NCI-H1092 treated with DMSO at 0.1 percent for 48 hours (cell line): ENCODE measurements at places on chromosomes 3 and 15.
A peak's percentile ranks its signal among the peaks of the same experiment; 100 is the strongest.

DNA sequence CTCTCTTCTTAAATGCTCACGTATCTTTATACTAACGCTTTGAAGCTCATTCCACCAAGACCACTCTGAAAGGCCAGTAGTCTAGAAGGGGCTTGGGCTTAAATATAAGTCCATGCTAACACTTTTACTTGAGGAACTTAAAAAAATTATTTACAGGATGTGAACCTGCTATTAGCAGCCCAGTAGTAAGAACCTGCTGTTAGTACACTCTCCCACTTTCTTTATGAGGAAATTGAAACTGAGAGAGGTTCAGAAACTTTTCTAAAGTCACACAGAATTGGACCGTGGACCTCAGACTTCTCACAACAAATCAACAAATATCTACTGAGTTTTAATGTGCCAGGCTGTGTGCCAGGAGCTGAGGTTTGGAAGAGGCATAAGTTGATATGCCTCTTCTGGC is 53.4 kb downstream of the SYNPR start:
- DNase-seq: no peak

GRCh38 chr15:63501256-63502089 is 2.9 kb upstream of the USP3 start:
- DNase-seq: peak; percentile 76

GRCh38 chr3:138389144-138389601 is 40.8 kb downstream of the MRAS start:
- no peak for DNase-seq

DNA sequence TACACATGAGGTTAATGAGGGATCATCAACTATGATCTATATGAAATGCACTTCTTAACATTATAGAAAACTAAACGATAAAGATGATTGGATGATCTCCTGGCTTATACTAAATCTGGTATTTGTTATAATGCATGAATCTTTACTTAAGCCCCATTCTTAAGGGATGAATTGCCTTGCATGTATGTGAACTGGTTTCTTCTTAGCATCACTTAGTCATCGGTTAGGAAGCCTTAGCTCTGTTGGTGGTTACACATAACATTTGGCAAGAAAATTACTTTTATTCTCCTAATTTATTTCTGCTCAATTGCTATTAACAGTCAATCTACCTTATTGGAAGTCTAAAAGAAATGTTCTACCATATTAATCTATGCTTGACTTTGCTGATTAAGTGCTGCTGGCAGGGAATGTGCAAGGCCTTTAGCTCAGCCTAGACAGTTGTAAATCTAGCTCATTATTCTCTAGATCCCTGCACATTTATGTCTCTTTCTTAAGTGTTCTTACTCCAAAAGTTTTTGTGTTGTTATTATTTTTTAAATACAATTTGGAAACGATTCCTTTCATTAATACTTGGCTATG is 356.0 kb downstream of the ZPLD1 start:
- no peak for DNase-seq

- DNase-seq: no peak
These were observed 7.3 kb downstream of the ST3GAL6 start for GRCh38 chr3:98770261-98771039.

GRCh38 chr15:58701376-58701775 is 48.1 kb downstream of the ADAM10 start:
- no peak for DNase-seq

- no peak for DNase-seq
These were observed 161.0 kb downstream of the ARRDC4 start for GRCh38 chr15:98121536-98121935.

DNA sequence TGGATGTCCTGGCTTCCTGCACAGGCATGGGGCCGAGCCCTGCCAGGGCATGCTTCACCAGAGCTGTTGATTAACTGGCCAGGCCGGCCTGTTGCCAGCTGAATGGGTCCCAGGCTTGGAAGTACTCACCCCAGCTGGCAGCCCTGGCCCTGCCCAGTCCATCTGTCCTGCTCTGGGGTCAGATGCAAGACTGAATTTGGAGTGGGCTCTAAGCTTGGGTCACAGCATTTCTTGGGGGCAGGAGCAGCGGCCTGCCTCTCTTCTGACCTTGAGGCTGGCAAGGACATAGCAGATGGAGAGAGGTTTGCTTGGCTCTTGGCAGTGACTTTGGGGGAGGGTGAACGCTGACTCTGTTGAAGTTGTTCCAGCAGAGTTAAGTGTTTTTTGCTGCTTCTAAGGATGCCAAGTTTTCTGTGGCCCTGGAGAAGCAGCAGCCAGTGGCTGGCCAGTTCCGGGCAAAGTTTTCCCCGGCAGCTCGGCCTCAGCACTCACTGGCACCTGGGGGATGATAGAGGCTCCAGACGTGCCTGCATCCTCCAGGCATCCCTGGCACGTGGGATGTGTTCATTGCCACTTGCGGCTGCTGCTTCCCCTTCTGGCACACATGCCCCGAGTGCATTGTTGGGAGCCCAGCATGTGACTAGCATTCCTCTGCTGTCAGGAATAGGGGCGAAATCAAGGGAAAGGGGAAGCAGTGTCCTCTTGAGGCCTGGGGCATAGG is 22.9 kb downstream of the PDIA5 start:
- no peak for DNase-seq

GRCh38 chr3:44948239-44948638 is 27.7 kb downstream of the ZDHHC3 start:
- DNase-seq: no peak

DNA sequence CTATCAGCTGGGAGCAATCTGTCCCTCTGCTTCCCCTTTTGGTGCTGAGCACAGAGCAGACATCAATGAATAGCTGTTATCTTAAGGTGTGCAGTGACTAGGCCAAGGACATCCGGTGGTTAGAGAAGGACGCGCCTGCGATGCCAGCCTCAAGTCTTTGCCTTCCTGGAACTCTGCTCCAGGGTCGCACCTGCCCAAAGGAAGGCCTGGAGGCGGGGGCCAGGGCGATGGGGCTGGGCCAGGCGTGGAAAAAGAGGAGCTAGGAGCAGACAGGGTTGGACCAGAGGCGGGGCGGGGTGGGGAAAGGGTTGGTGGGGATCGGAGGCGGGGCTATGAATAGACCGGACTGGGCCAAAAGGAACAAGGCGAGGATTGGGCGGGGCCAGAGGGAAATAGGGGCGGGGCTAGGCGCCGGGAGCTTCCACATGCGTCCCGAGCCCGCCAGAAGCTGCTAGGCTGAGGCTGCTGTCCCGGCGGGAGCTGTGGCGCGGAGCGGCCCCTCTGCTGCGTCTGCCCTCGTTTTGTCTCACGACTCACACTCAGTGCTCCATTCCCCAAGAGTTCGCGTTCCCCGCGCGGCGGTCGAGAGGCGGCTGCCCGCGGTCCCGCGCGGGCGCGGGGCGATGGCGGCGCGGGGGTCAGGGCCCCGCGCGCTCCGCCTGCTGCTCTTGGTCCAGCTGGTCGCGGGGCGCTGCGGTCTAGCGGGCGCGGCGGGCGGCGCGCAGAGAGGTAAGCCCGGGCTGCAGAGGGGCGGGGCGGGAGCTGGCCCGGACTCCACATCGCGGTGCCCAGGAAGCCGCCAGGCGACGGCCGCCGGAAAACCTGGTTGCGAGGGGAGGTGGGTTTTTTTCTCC is at the start of gene CHRNA5:
CHRNA5 (plus strand) TSS at position 424 of the 854 bp plus-strand sequence; CDS start at position 624, 200 bp downstream.
- DNase-seq: peak; percentile 22

- no peak for DNase-seq
These were observed 4.2 kb upstream of the TMEM41A start for GRCh38 chr3:185502987-185503386.

GRCh38 chr15:57538821-57539220 is 52.9 kb upstream of the MYZAP start:
- no peak for DNase-seq

DNA sequence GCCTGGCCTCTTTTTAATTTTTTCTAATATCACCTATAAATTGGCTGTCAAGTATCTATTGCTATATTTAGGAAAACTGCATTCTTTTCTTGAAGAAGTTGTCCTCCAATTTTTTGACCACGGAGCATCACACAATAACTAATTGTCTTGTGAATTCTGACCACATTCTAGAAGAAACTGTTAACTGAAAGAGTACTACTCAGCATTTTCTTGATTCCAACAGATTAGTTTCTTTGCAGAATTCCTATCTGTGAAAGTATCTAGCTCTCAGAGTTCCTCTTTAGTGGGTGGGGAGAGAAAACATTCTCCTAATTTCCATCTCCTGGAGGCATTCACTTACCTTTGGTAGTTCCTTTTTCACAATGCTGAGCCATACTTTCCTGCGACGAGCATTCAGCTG is 31.1 kb downstream of the INO80 start:
- DNase-seq: no peak

- no peak for DNase-seq
These were observed 98.7 kb downstream of the VPS8 start for GRCh38 chr3:184910664-184911063.

DNA sequence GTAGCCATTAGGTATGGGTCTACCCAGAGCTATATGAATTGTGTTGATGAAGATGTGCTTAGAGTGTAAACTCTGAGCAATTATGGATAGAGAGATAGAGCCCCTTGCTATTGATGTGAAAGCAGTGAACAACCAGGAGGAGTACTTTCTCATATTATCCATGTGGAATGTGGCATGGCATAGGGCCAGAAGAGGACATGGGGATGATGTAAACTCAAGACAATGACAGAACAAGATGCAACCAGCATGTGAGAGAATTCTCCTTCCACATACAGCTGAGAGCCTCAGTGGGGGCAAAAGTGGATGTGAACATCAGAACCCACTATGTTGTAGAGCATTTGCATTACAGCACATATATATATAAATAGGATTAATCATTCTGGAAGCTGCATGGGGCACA is 36.4 kb upstream of the BNC1 start:
- no peak for DNase-seq

- DNase-seq: no peak
These were observed 23.1 kb upstream of the GABPB1 start for GRCh38 chr15:50377867-50378751.

- peak; percentile 3 for DNase-seq
These were observed 36.2 kb downstream of the BBS4 start for GRCh38 chr15:72722071-72722696.

DNA sequence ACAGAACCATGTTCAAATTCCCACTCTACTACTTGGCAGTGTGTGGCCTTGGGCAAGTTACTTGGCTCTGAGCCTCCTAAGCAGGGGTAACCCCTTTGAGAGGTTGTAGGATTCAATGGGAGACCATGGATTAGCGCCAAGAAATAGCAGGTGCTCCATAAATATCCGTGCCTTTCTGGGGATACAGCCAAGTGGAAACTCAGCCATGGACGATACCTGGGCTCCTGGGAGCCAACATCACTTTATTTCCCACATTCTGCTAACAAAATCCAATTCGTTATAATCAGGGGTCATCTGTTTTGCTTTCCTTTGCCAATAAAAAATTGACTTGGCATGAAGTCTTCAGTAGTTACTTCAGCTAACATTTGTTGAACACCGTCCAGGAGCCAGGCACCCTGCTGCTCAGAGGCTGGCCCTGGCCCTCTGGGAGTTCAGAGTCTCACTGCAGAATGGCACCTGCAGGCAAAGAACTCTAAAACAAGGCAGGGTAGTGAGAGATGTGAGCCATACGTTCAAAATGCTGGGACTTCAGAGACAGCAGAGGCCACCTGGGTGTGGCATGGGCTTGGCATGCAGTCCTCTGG is 42.3 kb downstream of the ZDHHC19 start:
- peak; percentile 100 for DNase-seq

DNA sequence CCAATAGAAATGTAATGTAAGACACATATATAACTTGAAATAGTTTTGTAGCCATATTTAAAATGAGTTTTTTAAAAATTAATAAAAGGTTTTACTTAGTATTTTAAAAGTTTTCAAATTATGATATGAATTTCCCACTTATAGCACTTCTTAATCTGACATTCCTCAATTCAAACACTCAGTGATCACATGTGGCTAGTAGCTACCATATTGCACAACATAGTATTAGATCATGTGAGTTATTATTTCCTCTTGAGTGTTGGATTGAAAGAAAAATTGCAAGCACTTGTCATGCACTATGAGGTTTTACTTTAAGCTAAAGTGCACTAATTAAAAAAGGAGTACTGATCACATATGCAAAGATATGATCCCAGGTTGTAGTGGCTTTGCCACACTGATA is 453.4 kb upstream of the ROBO2 start:
- no peak for DNase-seq

DNA sequence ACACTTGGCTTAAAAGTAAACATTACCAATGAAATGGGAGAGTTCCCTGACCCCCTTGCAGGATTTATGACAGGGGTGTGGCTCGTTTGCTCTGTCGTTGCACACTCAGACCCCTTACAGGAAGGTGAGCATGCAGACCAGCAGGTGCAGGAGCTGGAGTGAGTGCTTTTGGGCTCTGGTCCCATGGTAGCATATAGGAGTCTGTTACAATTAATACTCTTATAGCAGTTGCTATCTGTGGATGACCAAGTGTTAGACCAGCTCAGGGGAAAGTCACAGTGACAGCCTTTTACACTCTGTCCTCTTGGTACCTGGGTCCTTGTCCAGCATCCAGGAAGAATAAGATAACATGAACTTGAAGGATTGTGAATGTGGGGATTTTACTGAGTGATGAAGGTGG is 1177.5 kb downstream of the NSUN3 start:
- no peak for DNase-seq

- no peak for DNase-seq
These were observed 5.2 kb downstream of the TPRA1 start for GRCh38 chr3:127585163-127585812.

GRCh38 chr15:55846116-55846707 is 103.3 kb upstream of the PRTG start:
- DNase-seq: peak; percentile 39

- no peak for DNase-seq
These were observed 86.5 kb upstream of the NMNAT3 start for GRCh38 chr3:139764069-139764905.

DNA sequence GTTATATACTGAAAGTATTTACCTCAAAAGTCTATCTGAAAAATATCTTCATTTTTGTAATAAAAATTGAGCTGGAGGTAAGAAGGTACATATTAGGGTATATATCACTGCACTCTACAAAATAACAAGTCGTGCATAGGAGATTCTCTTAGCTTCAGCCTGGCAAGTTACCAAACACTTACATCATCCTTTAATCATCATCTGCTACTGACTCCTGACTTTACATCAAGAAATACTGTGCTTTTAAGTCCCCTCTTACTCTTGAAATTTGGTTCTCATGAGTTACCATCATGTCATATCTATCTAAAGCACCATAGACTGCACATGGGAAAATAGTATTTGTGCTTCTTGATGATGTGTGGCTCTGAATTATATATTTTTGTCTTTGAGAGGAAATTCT is 50.8 kb downstream of the LYSMD4 start:
- DNase-seq: no peak

DNA sequence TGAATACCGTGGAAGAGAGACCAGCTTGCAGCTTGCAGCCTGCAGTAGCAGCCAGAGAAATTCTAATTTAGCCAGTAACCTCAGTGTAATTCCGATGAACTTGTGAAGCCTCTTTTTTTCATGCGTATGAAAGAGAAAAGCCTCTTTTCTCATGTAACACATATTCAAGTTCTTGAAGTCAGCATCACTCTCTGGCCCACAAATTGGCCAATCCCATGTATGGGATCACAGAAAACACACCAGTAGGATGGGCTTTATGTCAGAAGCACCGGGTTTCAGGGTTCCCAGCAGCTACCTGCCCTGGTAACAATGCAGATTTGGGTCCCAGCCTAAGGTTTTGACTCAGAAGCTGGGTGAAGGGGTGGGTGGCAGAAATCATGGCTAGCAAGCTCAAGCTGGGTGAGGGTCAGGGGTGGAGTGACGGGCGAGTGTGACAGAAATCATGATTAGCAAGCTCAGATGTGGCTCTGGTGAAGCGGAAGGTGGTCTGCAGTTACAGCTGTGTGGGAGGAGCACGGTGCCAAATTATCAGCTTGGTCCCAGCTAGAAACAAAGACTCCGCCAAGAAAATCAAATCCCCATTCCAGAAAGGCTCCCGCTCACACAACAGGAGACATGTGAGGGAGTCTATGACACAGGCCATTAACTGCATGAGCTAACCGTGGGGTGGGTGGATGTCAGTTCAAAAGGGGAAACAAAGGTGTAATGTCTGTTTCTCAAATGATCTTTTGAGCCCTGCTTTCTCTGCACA is 86.6 kb downstream of the SNRK start:
- no peak for DNase-seq
